ENCODE measurements at places on chromosomes 16 and 17.

DNA sequence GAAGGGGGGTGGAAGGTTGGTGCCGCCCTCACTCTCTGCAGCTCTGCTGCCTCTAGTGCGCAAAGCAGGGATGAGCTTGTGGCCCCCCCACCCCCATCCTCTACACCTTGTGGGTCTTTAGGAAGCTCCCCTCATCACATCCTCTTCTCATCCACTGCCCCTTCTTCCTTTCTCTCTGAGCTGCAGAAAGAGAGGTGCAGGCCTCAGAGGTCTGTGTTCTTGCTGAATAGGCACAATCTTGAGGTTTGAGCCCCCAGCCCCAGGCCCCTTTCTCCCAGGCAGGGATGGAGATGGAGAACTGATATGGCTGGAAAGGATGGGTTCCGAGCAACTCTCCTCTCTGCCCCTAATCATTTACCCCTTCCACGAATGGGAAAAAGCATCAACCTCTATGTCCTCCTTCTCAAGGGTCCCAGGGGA, 2.6 kb downstream of the CACNA1G start:
- no peak for DNase-seq

DNA sequence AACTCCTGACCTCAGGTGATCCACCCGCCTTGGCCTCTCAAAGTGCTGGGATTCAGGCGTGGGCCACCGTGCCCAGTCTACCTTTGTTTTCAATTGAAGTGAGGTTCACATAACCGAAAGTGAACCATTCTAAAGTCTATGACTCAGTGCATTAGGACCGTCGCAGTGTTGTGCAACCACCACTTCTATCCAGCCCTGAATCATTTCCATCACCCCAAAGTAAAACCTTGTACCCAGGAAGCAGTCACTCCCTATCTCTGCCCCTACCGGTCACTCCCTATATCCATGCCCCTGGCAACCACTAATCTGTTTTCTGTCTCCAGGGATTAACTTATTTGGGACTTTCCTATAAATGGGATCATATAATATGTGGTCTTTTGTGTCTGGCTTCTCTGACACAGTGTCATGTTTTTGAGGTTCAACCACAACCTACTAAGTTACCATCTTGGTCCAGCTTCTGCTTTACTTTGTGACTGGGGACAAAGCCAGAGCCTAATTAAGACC, 28.3 kb upstream of the CDC42EP4 start:
- no peak for DNase-seq

DNA sequence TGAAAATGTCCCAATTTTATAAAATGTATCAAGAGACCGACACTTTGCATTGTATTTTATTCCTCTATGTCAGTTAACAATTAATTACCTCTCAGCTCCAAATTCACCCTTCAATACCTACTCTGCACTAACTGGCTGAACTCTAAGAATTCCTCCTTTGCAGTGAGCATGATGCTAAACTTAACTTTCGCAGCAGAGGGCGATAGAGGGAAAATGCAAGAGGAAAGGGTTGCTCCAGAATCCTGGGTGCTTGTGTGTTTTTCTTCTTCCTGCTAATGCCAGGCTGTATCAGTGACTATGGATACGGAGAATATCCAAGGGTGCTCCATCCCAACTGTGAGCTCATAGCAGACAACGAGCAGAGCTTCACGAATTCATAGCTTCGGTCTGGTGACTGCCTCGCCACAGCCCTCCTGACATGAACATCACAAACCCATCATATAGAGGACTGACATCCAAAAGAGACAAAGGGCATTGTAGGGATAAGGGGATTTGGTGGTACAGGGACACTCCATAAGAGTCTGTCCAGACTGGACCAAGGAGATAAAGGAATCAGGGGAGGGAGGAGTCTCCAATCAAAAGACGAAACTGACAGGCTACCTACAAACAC, 172.9 kb downstream of the STX8 start:
- DNase-seq: no peak

DNA sequence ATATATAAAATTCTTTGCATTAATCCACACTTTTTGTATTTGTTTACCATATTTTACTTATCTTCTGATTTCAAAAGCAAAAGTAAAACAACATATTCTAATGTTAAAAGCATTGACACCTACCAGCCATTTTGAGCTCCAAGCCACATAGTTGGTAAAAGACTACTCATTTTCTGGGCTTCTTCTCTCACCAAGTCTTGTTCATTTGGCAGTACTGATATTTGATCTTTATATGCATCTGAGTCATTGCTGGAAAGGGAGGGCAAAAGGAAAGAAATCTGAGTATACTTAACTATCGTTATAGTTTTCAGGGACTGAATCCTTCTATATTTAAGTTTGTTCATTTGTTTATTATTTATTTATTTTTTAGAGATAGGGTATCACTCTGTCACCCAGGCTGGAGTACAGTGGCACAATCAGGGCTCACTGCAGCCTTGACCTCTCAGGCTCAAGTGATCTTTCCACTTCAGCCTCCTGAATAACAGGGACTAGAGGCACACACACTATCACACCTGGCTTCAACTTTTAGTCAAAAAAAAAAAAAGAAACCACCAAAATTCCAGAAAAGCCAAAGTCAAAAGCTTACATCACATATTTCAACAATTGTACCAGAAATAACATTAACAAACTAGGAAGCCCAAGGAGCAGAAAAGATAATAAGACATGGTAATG, 121.0 kb upstream of the TOB1 start:
- no peak for DNase-seq

- DNase-seq: no peak
These were observed 68.6 kb downstream of the CCDC182 start for GRCh38 chr17:57676543-57676942.

DNA sequence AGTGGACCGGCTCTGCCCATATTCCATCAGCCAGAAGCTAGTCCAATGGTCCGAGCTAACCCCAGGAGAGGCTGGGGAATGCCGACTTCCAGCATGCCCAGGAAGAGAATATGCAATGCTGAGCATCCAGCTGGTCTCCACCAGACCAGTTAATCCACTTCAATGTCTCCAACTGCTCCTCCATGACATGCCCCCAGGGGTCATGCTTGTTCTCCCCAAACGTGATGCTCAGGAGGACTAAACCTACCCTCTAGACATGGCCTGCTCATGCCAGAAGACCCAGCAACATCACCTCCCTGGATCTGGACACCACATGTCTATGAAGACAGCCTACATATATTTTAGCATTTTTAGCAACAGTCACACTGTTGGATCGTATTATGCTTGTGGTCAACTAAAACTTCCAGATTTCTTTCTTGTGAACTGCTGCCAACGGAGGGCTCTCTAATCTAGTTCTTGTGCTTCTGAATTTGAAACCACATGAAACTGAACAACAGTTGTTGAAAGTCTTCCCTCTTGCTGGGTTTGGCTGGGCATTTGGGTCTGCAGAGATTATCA, 245.1 kb downstream of the SOX9 start:
- no peak for DNase-seq

DNA sequence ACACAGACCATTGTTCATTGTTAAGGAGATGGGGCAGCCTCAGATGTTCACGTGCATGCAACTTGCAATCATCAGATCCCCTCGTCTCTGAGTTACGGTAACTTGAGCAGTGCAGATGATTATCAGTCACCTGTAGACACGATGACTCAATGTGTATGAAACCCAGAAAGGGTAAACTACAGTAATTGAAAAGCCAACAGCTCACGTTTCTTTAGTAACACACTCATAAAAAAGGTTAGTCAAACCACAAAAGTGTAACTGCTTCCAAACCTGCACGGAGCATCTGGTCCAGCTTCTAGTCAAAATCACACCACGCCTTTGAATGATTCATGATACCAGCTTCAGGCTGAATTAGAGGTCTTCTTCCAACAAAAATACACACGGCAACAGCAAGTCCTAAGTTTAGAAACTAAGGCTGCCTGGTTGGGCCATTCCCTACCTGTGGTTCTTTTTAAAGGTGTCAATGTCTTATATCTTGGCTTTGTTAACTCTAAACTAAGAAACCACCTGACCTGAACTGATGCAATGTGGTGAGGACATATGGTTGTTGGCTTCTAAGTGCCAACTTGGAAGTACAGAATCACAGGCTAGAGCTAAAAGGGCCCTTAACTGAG, 32.3 kb downstream of the GRB7 start:
- DNase-seq: peak; percentile 18

DNA sequence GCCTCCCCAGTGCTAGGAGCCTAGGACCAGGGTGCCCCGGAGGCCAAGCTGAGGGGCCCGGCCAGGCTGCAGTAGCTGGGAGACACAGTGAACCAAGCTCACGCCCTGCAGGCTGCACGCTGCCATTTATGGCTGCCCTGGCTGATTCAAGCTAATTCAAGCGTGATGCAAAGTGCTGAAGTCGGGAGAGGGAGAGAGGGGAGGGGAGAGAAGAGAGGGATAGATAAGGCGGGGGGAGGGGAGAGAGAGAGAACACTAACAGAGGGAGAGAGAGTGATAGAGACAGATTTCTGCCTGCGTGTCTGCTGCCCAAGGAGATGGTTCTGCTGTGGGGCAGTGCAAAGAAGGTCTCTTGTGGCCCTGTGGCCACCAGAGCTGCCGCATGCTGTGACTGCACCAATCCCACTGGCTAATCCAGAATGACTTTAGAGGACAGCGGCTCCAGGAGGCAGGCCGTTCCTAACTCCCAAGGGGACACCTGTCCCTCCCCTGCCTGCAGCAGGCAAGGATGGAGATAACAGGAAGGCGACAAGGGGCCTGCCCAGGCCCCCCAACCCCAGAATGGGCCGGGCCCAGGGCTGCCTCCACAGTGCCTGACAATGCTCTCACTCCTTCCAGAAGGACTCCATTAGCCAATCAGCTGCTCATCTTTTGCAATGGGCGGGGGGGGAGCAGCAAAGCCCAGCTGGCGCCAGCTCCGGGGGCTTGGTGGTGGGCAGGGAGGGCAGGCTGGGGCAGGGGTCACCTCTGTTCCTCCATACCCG, 12.9 kb downstream of the MXRA7 start:
- no peak for DNase-seq

DNA sequence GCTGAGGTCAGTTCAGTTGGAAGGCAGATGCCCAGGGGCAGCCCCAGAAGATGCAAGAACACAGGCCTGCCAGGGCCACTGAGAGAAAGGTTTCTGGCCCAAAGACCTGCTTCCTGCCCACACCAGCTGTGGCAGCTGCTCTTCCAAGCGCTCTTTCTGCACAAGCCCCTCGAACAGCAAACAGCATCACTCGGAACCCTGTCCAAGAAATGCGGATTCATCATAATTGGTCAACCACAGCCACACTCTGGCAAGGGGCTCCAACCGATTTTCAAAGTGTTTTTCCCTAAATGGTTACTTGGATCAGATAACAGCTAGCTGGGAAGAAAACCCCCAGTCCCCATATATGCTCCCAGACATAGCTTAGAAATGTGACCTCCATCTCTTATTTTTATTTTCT, 71.1 kb upstream of the DNAH17 start:
- no peak for DNase-seq

GRCh38 chr16:15781650-15782049, 75.2 kb downstream of the MYH11 start:
- no peak for DNase-seq

DNA sequence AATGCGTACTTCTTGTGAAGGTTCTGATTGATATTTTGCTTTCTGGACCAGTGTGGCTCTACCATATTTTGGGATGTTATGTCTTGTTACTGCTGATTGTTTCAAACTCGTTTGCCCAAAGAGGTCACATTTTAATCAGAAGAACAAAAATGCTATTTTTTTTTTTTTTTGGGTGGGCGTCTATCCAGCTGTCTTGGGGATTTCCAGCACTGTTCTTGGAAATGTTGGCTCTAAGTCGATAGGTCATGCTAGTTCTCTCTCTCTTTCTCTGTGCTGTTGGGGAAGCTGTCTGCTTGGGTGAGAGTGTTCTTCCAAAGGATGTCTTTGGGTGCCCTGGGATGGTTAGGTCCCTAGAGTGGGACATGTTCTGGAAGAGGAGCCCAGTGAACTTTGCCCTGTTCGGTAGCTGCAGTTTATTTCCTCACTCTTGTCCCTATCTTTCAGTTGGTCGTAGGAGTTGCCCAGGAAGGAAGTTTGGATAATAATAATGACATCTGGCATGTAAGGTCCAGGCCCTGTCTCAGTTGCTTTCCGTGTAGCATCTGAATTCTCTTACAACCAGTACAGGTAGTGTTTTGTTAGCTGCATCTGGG, 2.9 kb downstream of the IRF8 start:
- DNase-seq: no peak

GRCh38 chr17:42358434-42358833, 29.8 kb downstream of the STAT3 start:
- no peak for DNase-seq

DNA sequence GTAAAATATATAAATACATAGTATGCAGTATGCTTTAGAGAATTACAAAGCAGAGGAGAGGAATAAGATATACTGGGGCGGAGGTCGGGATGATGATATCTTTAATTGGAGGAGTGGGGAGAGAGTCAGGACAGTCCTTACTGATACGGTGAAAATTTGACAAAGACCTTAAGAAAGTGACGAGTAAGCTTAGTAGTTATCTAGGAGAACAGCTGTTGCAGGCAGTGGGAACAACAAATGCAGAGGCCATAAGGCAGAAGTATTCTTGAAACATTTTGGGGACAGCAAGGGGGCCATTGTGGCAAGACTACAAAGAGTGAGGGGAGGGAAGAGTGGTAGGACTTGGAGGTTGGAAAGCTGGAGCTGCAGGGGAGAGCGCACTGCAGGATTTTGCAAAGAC, 22.3 kb upstream of the CDC6 start:
- no peak for DNase-seq

DNA sequence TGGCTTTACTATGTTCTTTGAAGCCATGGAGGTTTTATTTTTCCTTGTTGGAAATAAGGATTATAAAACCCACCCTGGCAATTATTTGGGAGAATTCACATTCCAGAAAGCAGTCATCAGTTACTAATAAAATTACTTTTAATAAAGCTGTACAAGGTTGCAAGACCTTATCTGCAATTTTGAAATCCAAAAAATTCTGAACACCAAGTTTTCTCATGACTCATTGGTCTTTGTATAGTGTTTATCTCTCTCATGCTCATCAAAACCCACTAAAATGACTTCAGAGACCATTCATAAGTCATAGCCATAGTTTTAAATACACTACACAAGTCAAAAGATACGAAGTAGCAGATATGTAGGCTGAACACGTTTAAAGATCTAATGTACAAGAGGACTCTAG, 6.0 kb upstream of the KRT38 start:
- no peak for DNase-seq

DNA sequence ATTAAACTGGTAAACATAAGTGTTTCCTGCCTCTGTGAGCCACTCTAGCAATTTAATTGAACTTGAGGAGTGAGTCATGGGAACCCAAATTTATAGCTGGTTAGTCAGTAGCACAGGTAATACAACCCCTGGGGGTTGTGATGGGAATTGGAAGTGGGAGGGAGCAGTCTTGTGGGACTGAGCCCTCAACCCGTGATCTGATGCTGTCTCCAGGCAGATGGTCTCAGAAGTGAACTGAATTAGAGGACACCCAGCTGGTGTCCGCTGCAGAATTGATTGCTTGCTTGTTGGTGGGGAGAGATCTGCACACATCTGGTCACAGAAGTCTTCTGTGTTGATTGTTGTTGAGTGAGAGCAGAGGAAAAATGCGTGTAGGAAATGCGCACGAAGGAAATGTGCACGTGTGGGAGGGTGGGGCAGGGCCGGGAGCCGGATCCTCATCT, 7.7 kb upstream of the ST6GALNAC2 start:
- DNase-seq: no peak
